Renal cortex interstitium (tissue), 15 donors: ENCODE measurements at places on chromosomes 1 and 21.

- DNase-seq = no peak
These were observed 78.6 kb downstream of the SLC25A24 start for GRCh38 chr1:108121358-108122143.

DNA sequence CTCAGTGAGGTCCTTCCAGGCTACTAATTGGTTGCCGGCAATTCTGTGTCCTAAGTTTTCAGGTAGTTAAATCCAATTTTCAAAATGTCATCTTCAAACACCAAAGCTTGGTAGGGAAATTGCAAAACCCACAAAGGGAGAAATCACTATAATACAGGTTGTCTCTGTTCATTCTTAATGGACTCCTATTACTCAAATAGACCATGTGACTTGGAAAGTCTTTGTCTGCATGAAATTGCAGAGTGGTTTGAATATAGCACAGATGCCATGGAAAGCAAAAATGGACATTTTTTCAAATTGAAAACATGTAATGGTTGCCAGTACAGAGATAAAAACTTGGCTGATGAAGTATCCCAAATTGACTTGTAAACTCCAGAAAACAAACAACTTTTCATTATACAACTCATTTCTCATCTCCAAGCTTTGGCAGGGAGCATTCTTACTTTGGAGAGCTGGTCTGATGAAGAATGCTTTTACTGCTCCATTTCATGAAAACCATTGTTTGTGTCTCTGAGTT, 169.5 kb upstream of the PKN2 start:
- no peak for DNase-seq

DNA sequence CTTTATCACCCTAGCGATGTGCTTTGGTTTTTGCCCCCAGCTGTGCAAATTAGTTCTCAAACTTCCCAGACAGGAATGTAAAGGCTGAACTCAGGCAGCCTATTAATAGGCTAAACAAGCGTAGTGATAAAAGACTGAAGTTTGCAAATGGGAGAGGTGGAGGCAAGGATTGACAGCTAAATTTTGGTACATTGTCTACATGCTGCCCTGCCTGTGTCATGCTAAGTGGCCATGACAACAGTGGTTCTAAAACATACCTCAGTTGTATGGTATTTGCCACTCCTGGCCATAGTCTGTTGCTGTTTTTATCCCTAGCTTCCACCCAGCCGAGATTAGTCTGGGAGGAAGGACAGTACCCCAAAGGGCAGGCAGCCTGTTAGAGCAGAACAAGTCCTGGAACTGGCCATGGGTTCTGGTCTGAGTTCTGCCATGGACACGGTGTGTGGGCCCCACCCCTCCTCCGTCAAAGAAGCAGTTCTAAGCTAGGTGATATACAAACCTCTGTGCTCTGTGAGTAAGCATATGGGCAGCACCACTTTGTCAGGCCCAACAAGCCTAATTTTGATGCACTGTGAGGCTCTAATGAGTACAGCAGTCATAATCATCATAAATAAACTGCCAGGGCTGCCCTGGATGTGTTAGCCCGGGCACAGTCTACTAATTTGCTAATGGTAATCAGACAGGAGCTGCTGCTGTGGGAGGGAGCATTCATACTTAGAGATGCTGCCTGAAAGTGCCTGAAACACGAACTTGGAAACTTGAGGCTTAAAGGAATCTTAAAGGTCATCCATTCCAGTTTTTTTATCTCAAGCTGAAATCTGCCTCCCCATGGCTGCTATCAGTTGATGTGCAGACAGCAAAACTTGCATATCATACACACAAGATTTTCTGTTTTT, 177.1 kb downstream of the HHAT start:
- DNase-seq = no peak

GRCh38 chr1:186653312-186653711, 26.9 kb downstream of the PTGS2 start:
- no peak for DNase-seq

- no peak for DNase-seq
These were observed 41.0 kb upstream of the ST6GALNAC5 start for GRCh38 chr1:76826072-76826845.

- DNase-seq = no peak
These were observed 127.0 kb upstream of the MROH9 start for GRCh38 chr1:170808216-170808885.

- DNase-seq = no peak
These were observed 552.3 kb downstream of the NUF2 start for GRCh38 chr1:163874070-163874469.

- no peak for DNase-seq
These were observed 63.4 kb downstream of the B3GALT5 start for GRCh38 chr21:39675993-39676661.

- no peak for DNase-seq
These were observed 25.5 kb downstream of the PUM1 start for GRCh38 chr1:31040038-31040437.

- no peak for DNase-seq
These were observed 8.4 kb downstream of the DMRTA2 start for GRCh38 chr1:50414853-50415234.

DNA sequence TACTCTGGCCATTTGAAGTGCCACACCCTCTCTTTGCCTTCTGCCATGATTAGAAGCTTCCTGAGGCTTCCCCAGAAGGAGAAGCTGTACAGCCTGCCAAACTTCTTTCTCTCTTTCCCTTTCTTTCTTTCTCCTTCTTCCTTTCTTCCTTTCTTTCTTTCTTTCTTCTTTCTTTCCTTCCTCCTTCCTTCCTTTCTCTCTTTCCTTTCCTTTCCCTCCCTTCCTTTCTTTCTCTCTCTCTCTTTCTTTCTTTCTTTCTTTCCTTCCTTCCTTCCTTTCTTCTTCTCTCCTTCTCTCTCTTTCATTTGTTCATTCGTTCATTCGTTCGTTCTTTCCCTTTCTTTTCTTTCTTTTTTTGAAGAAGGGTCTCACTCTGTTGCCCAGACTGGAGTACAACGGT, 931.0 kb downstream of the TTLL7 start:
- DNase-seq = no peak

GRCh38 chr1:175072099-175072951, 4.7 kb downstream of the TNN start:
- peak; percentile 31 for DNase-seq

GRCh38 chr1:4317207-4317606, 337.2 kb upstream of the AJAP1 start:
- DNase-seq = no peak

DNA sequence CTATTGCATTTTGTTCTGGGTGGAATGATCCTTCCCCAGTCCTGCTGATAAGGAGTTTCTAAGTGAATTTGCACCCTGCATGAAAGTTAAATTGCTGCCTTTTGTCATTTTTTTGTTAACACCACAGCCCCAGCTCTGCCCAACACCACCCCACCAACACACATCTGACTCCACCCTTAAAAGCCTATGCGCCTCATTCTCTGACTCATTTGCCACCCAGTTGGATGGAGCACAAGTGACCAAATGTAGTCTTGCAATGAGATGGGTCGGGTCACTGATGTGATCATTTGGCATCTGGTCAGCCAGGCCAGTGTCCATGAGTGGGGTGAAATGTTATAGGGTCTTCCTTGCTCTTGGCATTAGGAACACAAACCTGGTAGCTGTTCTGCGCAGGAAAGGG, 256.8 kb downstream of the KAZN start:
- no peak for DNase-seq

- DNase-seq = no peak
These were observed 134.3 kb upstream of the C1orf174 start for GRCh38 chr1:4034318-4034887.

DNA sequence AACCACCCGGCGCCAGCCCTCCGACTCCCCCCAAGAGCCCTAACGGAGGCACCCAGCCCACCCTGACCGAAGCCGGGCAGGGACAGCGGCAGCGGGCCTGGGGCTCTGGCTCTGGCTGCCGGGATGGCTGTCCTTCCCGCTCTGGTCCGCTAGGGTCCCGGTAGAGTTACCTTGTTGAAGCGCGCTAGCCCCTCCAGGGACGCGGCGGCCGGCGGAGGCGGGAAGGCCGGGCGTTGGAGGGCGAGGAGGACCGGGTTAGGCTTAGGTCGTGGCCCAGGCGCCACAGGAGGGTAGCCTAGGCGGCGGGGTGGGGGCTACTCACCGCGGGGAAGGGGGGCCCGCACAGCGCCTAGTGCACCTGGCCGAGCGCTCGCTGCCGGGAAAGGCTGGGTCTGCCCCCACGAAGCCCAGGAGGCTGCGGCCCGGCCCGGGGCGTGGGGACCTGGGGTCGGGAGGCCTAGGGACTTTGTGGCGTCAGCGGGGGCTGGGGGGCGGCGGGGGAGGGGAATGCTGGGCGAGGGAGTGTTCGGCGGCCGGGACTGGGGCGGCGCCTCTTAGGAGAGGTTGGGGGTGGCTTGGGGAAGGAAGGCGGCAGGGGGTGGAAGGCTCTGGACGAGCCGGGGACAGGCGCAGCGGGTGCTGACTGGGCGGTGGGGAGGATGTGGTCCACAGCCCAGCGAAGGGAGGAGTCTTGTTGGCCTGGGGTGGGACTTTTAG, at the start of gene TRIM17:
TSS of gene TRIM17 (minus strand) at position 645 of the 717 bp plus-strand sequence. CDS start 1,789 bp downstream, outside the sequence.
- DNase-seq = no peak

- DNase-seq = no peak
These were observed 130.8 kb upstream of the EDN2 start for GRCh38 chr1:41615316-41615715.

DNA sequence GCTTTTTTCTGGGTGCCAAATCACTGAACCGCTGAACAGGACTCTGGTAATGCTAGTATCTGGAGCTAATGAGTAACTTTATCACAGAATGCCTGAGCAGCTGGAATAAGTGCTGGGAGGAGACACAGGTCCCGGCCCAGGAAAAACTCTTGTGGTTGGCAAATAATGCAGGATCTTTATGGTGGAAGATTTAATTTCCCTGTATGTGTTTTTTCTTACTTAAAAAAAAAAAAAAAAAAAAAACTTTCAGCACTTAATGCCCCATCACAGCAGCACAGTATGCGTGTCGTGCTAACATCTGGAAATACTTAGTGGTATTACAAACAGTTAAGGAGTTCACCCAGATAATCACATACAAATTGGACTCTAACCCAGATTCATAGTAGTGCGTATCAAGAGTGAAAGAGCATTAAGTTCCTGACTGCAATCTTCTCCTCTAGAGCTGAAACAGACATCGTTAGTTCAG, 220.7 kb downstream of the TOMM20 start:
- DNase-seq = no peak

- no peak for DNase-seq
These were observed 1014.5 kb downstream of the BRINP3 start for GRCh38 chr1:189463166-189463565.

- peak; percentile 75 for DNase-seq
These were observed 4.4 kb downstream of the CYB561D1 start for GRCh38 chr1:109498161-109498801.

DNA sequence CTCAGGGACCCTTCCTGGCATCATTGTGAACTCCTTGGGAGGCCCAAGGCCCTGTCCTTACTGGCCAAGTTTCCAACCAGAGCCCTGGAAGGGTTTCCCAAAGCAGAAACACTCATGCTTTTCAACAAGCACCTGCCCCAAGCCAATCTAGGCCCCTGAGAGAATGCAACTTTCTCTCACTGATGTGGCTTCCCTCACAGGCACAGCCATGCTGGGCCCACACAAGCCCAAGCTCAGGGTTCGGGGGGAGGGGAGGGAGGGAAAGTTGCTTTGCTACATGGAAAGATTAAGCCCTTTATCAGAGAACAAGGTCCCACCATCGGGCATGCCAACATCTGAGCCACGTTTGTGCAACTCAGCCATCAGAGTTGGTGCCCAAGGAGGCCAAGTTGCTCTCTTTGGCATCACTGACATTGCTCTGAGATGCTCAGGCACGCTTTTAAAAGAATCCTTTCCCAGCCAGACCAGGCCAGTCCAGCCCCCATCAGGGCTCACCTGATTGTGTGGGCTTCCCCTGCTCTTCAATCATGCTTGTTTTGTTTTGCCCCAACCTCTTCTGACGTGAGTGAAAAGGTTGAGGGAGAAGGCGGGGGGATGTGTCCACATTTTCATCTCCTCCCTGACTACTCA, 43.5 kb downstream of the RIMS3 start:
- DNase-seq = no peak
